Mucosa of descending colon (tissue), 3 donors: ENCODE measurements at places on chromosomes 5 and 9.

DNA sequence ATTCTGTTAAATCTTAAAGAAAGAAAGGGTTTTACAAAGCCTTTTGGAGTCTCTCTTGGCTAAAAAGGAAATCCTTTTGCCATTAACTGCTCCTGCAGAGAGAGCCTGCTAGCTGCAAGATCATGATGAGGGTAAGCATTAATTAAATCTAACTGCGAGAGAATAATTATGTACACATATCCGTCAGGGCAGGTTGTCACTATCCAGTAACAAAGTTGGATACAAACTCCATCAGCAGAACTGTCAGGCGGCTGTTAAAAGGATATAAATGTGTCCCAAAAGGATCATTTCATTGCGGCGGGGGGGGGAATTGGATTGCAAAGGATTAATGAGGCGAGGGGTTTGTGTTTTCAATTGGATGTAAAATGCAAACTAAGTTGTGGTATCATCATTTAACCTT, 289.3 kb downstream of the ASTN2 start:
- no peak for DNase-seq

GRCh38 chr9:76887951-76888350, 18.0 kb downstream of the PRUNE2 start:
- no peak for DNase-seq

- no peak for DNase-seq
These were observed 3.5 kb upstream of the MYMK start for GRCh38 chr9:133528001-133528875.

DNA sequence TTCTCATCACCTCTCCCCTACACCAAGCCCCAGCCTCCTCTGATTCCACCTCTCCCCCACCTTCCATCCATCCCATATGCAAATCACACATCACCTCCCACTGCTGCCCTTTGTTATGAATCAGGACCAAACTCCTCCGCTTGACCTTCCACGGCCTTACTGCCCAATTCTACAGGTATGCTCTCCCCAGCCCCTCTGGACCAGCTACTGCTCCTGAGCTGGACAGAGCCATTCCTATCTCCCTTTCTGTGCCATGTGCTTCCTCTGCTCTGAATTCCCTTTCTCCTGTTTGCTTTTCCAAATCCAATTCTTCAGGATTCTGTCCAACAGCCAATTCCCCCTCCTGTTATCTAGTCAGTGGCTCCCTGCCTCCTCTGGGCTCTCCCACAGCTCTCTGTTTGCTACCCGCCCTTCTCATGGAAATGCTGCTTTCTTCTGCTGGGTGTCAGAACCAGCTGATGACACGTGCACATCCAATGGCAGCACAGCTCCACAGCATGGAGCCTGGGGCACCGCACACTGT, 8.3 kb downstream of the FABP6 start:
- no peak for DNase-seq

DNA sequence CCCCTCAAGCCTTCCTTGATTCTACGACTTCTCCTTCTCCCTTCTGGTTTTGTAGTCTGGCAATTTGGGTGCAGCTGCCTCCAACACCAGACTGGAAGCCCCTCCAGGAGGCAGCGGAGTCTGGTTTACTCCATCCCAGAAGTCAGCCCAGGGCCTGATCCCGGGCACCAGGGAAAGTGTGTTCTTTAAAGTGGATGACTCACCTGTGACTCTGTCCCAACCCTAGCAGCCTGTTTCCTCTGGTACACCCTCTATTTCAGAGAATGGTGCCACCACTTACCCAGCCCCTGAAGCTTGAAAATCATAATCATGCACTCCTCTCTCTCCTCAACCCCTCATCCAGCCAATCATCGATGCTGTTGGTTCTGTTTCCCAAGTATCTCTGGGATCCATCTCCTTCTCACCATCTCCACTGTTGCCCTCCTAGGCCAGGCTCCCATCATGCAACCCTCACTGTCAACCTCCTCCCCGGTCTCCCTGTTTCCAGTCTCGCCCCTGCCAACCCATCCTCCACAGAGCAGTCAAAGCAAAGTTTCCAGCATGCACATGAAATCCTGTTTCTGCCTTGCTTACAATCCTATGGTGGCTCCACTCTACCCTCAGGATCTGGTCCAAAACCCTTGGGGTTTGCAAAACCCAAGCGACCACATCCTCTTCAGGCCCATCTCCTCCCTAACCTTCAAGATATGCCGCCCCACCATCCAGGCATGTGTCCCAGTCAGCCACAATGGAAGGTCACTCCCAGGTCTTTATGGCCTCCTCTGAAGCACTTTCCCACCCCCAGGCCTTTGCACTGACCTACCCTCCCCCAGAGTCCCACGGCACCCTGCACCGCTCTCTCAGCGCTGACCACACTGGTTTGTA, 10.5 kb downstream of the LHX6 start:
- DNase-seq: no peak

- DNase-seq: no peak
These were observed 136.6 kb upstream of the ICE1 start for GRCh38 chr5:5285906-5286305.

DNA sequence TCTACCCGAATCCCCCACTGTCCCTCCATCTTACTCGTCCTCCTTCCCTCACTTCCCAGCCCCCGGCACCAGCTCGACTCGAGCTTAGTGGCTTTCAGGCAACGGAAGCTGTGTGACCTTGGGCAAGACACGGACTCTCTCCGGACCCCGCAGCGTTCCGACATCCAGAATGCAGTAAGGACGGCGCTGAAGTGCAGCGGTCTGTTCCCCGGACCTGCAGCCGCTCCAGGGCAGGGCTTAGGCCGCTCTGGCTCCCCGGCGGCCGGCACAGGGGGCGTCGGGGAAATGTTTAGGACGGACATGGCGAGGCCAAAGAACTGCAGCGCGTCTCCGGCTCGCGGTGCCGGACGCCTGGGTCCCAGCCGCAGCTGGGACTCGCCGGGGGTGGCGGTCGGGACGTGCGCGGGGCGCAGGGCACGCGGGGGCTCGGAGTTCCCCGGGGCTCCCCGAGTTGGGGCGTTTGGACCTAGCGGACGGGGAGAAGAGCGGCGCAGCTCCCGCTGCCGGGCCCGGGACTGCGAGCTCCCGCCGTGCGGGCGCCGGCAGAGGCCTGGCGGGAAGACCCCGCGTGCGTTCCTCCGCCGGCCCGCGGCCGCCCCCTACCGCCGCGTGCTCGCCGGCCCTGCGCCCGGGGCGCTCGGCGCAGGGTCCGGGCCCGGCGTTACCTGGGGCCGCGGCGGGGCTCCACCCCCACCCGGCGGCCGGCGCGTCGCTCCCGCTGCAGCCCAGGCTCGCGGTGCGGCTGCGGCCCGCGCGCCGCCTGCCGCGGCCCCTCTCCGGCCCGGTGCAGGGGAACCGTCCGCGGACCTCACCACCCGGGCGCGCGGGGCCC, 5.6 kb upstream of the RNF44 start:
- DNase-seq: peak; percentile 71

DNA sequence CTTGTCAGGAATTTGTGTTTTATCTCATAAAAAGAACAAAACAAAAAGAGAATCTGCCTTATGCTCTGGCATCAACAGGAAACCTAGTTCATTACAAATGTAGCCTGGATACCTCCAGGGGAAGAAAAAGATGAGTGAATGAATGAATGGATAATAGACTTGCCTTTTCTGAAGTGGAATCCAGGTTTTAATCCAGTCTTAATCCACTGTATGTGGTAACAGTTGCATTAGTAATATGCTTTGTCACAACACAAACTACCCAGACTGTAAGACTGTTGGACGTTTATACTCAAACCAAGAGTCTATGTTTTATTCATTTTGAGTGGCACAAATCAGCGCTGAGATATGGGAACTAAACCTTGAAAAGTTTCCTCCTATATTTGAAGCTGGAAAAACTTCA, 32.1 kb upstream of the MAP3K1 start:
- DNase-seq: no peak

DNA sequence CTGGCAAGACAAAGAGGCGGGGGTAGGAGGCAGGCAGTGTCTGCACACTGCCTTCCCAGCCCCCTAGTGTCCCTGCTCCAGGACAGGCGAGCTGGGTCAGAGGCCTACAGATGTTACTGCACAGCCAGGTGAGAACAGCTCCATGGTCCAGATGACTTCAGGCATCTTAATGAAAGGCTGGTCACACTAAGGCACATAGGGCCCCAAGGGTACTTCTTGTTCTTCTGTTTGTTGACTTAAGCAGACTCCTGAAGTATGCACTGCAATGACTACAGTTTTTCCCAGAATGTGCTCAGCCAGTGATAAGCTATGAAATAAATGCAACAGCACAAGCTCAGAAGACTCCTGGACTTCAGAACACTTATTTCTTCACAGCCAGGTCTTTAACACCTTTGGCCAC, 27.4 kb downstream of the ATPSCKMT start:
- DNase-seq: no peak

GRCh38 chr5:172691886-172692285, 50.8 kb downstream of the NEURL1B start:
- no peak for DNase-seq

DNA sequence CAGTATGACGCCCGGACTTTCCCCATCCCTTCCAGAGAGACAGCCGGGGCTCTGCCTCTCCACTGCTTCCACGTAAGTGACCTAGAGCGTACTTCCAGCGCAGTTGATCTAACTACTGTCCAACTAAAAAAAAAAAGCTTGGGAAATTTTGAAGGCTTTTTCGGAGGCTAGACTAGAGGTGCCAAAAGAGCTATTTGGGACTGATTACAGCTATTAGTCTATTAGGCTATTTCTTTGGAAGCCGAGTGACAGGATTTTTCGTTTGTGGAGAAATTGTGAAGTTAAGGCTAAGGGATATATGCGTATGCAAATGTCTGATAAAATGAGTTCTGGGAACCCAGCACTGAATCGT, 1.5 kb downstream of the CCNO start:
- no peak for DNase-seq

DNA sequence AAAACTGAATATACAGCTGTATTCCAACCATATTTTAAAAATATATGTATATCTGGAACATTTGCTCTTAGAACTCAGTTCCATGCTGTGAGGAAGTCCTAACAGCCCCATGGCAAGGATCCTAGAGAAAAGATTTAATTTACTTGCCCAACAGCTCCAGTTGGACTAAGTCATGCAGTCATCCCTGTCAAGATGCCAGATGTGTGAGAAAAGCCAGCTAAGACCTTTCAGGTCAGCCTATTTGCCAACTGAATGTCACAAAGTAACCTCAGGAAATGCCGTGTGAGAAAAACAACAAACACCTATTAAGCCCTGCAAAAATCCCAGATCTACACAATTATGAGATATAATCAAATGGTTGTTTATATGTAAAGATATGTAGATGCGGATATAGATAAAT, 416.3 kb downstream of the NR2F1-AS1 start:
- DNase-seq: no peak

- DNase-seq: no peak
These were observed 126.7 kb downstream of the PPP2R2B start for GRCh38 chr5:146751781-146752401.

- no peak for DNase-seq
These were observed 38.9 kb downstream of the ADRA1B start for GRCh38 chr5:159955056-159955624.

DNA sequence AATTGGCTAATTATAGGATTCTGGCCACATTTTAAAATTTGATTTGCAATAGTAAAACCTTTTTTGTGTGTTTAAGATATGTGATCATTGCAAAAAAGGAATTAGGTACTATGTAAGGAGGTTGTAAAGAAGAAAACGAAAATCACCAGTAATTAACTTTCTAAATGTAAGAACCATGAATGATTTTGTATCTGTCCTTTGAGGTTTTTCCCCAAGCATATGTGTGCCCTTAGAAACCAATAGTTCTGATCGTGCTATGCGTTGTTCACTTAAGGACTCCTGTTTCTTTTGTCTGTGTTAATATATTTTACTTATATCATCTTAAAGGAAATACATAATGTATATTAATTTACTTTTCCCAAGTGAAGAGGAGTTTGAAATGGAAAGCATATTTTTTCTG, 410.2 kb downstream of the PSAT1 start:
- no peak for DNase-seq

DNA sequence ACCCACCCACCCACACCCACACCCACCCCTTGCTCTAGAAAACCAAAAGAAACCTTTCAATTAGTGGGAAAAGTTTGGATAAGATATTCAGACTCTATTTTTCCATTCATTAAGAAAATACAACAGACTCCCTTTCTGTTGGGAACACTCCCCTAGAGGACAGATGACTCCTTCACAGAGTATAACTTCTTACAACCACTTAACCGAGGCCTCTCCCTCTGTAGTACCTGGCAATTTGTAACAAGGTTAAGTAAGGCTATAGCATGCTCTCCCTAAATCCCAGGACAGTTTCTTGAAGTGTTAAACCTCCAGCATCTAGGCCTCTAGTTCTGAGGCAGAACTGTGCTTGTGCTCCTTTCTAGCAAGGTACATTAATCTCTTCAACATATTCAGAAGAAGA, 75.9 kb upstream of the NR5A1 start:
- no peak for DNase-seq

GRCh38 chr5:68817632-68818031, 276.2 kb upstream of the SLC30A5 start:
- no peak for DNase-seq

- DNase-seq: no peak
These were observed 84.4 kb downstream of the C9orf152 start for GRCh38 chr9:110123341-110124095.

DNA sequence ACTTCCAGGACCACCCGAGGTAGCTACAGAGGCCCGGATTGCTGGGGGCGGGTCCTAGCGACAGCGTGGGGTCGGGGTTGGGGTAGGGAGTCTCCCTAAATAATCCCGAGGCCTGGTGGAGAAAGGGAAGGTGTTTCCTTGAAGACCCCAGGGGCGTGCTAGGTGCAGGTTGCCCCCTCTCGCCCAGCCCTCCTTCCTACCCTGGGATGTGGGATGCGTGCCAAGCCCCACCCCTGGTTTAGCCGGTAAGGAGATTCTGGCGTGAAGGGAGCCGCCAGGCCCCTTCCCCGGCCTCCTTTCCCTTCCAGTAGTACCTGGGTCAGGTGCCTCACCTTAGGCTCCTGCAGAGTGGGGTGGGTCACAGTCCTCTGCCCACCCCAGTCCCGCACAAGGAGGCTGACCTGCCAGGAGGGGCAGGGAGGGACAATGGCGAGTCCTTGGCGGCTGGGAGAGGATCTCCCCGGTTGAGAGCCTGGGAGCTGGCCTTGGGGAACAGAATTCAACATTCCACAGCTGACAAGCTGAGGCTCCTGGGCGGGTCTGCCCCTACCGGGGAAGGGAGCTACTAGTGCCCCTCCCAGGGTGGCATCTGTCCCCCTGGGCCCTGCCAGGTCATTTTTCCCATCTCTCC, 674 bp downstream of the TSPAN17 start:
- DNase-seq: peak; percentile 82

DNA sequence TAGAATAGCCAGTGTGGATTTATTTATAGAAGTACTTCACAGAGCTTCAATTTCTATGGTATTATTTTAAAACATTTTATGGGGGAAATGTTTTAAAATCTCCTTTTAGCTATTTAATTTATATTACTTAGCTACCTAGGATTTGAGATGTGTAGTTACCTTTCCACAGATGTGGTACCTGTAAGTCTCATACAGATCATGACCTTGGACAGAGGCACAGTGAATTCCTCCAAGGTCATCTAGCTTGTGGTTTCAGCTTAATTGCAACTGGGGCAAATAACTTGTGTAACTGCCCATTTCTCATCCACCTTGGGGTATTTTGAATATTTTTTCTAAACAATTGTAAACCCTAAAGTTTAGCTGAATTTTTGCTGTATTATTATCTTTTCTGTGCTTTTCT, 89.2 kb downstream of the DMRTA1 start:
- DNase-seq: no peak
